Activated naive CD4-positive, alpha-beta T cell treated with anti-CD3 and anti-CD28 coated beads for 36 hours (primary cell): ENCODE measurements at places on chromosomes 6 and 20.

- no peak overlapping the region for H3K27ac ChIP-seq
- peak; percentile 36 for DNase-seq
- peaks cover 5% of the 10 kb centered on the region for H3K4me1 ChIP-seq
- no peak overlapping the region for H3K4me3 ChIP-seq
These were observed 72.3 kb downstream of the ZHX3 start for GRCh38 chr20:41245086-41245707.

- H3K4me3 ChIP-seq: no peak overlapping the region
- H3K4me1 ChIP-seq: no peaks in the 10 kb centered on the region
- no peaks in the 10 kb centered on the region for H3K36me3 ChIP-seq
- no peak overlapping the region for H3K27ac ChIP-seq
- no peak for DNase-seq
These were observed 263.2 kb upstream of the NT5E start for GRCh38 chr6:85186546-85187175.

- H3K4me1 ChIP-seq: no peaks in the 10 kb centered on the region
- DNase-seq: no peak
- no peak overlapping the region for H3K4me3 ChIP-seq
- H3K36me3 ChIP-seq: no peaks in the 10 kb centered on the region
- H3K27ac ChIP-seq: no peak overlapping the region
These were observed 676.2 kb downstream of the CBLN4 start for GRCh38 chr20:55329108-55329507.

DNA sequence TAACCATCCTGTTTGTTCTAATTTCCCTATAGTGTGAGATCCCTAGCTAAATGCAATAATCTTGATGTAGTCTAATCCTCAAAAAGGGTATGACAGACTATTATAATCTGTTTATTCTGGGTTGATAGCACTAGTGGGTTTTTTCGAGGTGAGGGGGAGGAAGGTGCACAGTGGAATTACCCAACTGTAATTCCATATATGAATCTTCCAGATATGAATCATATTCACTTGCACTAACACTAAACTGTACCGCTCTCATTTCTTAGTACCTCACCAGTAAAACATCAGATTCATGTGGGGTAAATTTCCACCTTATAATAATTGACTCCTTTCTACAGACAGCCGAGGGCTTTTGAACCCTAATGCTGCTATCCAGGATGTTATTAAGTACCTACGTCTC lies 16.5 kb downstream of the NCOA7 start:
- H3K27me3 ChIP-seq: no peaks in the 10 kb centered on the region
- DNase-seq: peak; percentile 48
- no peak overlapping the region for H3K4me3 ChIP-seq
- peaks cover 73% of the 10 kb centered on the region for H3K4me1 ChIP-seq

GRCh38 chr6:53119349-53119748 lies 29.3 kb downstream of the GCM1 start:
- DNase-seq: no peak
- no peak overlapping the region for H3K4me3 ChIP-seq
- no peaks in the 10 kb centered on the region for H3K27me3 ChIP-seq
- no peak overlapping the region for H3K27ac ChIP-seq
- H3K36me3 ChIP-seq: no peaks in the 10 kb centered on the region
- H3K4me1 ChIP-seq: no peaks in the 10 kb centered on the region

DNA sequence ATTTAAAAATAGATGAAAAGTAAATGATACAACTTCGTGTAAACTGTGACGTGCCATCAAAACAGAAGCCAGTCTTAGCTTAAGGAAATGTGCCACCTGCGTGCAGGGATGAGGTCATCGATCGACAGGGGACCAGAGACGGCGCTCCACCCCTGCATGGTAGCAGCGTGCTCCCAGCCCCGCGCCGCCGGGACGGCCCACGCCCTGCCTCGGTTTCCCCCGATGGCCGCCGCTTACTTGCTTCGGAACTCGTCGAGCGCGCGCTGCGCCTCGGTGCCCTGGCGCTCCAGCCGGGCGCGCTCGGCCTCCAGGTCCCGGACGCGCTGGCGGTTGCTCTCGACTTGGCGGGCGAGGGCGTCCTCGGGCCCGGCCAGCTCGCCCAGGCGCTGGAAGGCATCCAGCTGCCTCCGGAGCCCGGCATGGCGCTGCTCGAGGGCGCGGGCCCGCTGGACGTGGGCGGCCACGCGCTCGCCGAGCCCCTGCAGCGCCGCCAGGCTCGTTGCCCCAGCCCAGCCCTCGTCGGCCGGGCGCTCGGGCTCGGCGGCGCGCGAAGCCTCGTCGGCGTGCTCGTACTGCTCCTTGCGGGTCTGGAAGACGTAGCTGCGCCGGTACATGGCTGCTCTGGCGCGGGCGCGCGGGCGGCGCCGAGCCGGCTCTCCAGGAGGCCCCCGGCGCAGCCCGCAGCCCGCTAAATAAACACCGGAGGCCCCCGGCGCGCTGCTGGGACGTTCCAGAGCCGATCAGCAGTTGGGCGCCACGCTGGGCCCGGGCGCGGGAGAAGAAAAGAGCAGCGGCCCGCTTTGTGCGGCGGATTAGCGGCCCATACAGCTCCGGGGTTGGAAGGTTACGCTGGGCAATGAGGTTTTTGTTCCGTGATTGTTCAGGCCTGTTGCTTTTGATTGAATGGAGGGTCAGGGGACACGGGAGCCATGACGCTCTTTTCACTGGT lies at the start of gene BFSP1:
TSS of gene BFSP1 (minus strand) at position 664 of the 949 bp plus-strand sequence. CDS start at position 614, 50 bp downstream.
- H3K4me3 ChIP-seq: peak within 1 kb of the TSS; percentile 85
- H3K27me3 ChIP-seq: peaks cover 17% of the 10 kb centered on the region
- DNase-seq: peak; percentile 69

DNA sequence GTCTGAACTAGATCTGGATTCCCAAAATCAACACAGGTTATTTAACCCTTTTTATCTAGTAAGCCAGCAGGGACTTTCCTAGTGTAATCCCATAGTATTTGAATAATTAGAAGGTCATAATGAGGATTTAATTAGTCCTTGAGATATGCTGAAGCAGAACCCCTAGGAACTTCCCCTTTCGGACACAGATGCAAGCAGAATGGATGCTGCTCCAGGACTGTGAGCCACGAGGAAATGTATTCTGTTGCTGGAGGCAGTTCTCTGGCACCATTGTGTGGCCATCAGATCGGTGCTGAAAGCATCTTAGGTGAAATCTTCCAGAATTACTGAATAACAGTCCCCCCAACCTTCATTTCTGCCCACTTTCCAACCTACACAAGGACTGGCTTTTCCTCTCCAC lies 206.9 kb downstream of the TMEM242 start:
- no peaks in the 10 kb centered on the region for H3K27me3 ChIP-seq
- no peak overlapping the region for H3K4me3 ChIP-seq
- H3K4me1 ChIP-seq: peaks cover 2% of the 10 kb centered on the region
- H3K27ac ChIP-seq: no peak overlapping the region

GRCh38 chr6:151409679-151410078 lies 18.3 kb upstream of the ZBTB2 start:
- H3K27me3 ChIP-seq: no peaks in the 10 kb centered on the region
- H3K36me3 ChIP-seq: peaks cover 46% of the 10 kb centered on the region
- no peak overlapping the region for H3K27ac ChIP-seq
- H3K4me3 ChIP-seq: no peak overlapping the region

DNA sequence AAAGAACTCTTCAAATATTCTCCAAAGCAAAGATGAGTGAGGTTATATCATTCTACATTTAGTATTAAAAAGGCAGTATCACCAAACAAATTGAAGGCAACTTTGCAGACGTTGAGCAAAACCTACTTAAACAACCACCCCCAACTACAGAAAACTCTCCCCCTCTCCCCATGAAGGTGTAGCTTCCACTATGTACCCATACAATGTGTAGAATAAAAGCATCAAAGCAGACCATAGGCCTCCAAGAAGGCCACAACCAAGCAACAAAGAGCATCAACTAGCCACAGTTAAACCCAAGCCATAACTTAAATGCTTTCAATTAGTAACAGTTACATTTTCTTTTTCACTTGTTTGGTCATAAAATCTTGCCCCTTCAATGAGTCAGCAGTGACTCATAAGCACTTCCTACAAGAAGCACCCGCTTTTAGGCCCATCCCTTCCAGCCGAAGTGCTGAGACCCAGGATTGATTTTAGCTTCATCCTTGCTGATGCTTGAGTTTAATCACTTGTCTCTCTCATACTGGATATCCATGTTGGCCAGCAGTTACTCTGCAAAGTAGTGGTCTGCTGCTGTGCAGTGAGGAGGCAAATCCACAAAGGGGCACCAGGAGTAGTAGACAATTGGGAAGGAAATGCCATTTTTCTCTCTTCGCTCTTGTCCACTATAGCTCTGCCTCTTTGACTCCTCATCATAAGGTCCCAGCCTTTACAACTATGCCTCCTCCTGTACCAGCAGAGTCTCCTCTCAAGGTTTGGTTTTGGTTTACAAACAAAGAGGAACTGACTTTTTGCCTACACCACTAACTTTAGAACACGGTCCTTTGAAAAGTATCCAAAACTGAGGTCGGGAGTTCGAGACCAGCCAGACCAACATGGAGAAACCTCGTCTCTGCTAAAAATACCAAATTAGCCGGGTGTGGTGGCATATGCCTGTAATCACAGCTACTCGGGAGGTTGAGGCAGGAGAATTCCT lies 8.4 kb upstream of the NUP153 start:
- no peaks in the 10 kb centered on the region for H3K36me3 ChIP-seq
- H3K4me3 ChIP-seq: no peak overlapping the region
- DNase-seq: peak; percentile 63

DNA sequence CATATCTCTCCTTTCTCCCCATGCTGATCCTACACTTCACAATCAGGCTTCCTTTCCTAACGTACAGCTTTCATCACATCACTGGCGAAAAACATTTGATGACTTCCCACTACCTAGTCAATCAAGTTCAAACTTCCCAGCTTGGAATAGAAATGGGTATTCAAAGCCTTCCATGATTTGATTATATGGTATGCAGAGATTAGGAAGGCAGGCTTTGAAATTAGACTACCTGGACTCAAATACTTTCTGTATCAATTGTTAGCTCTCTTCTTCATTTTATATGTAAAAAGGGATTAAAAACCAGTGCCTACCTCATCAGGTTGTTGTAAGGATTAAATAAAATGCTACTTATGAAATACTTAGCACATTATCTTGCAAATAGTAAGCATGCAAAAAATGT lies 7.7 kb downstream of the NCOA6 start:
- H3K4me1 ChIP-seq: peaks cover 39% of the 10 kb centered on the region
- H3K27me3 ChIP-seq: no peaks in the 10 kb centered on the region
- no peak overlapping the region for H3K4me3 ChIP-seq
- DNase-seq: no peak
- no peak overlapping the region for H3K27ac ChIP-seq

GRCh38 chr20:24762371-24762770 lies 186.7 kb upstream of the CST7 start:
- H3K36me3 ChIP-seq: no peaks in the 10 kb centered on the region
- H3K4me3 ChIP-seq: no peak overlapping the region
- peaks cover 9% of the 10 kb centered on the region for H3K27me3 ChIP-seq

DNA sequence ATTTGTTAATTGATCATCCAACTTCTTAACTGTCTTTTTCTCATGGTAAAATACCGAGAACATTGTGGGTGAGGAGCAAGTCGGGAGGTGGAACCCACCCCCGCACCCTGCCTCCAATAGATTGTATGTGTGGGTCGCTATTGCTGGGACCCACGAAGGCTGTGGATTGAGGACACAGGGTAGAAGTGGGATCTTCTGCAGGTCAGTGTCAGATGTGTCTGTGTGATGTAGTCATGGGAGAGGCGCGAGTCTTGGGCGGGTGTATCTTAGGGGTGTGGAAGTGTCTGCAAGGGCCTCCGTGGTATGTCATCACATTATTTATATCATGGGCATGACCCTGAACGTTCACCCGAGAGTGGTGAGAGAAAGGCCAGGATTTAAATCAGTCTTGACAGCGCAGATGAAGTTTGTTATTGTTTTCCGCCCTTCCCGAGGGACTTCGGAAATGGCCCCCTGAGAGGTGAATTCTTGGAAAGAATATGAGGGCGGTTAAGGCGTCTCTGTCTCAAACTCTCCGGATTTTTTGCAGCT lies 472 bp upstream of the PAQR8 start:
- H3K27ac ChIP-seq: peak overlapping the region; percentile 91
- H3K27me3 ChIP-seq: no peaks in the 10 kb centered on the region
- peaks cover 8% of the 10 kb centered on the region for H3K36me3 ChIP-seq

- H3K27ac ChIP-seq: no peak overlapping the region
- H3K27me3 ChIP-seq: peaks cover 37% of the 10 kb centered on the region
- no peaks in the 10 kb centered on the region for H3K36me3 ChIP-seq
These were observed 11.5 kb upstream of the ZNF133 start for GRCh38 chr20:18276821-18277220.

GRCh38 chr20:16113736-16114135 lies 459.5 kb downstream of the KIF16B start:
- no peak overlapping the region for H3K4me3 ChIP-seq
- no peaks in the 10 kb centered on the region for H3K36me3 ChIP-seq
- DNase-seq: no peak
- H3K4me1 ChIP-seq: no peaks in the 10 kb centered on the region

- DNase-seq: no peak
- H3K4me1 ChIP-seq: peaks cover 8% of the 10 kb centered on the region
- no peaks in the 10 kb centered on the region for H3K27me3 ChIP-seq
- H3K4me3 ChIP-seq: no peak overlapping the region
- H3K27ac ChIP-seq: no peak overlapping the region
These were observed 15.2 kb downstream of the ZBP1 start for GRCh38 chr20:57605045-57605444.

DNA sequence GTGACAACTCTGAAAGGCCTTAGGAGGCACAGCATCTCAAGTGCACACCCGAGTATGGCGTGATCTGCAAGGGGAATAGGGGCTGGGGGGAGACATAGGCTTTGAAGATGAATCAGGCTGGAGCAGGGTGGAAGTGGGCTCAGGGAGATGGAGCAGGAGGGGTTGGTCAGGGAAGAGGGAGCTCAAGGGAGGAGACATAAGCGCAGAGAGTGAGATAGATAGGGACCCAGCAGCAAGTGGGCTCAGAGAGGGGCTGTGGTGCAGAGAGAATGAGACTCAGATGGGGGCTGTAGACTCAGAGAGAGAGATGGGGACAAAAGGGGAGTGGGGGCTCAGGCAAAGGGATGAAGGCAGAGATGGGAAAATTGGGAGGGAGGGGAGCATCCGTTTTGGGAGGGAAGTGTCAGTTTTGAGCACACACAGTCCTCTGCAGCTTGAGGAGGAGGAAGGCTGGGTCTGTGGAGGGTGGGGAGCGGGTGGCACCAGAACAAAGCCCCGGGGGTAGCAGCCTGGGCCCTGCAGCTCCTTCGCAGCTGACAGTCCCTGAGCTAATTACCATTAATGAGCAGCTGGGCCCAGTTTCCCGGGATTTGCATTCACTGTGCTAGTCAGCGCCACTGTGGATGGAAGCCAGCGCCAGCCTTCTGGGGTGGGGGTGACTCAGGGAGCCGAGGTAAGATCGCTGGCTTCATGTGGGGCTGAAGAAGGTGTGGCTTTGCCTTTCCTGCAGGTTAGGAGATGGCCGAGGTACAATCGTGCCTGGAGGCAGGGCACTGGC lies 18.7 kb downstream of the SRXN1 start:
- H3K27me3 ChIP-seq: peaks cover 2% of the 10 kb centered on the region
- no peaks in the 10 kb centered on the region for H3K4me1 ChIP-seq
- no peaks in the 10 kb centered on the region for H3K36me3 ChIP-seq
- no peak overlapping the region for H3K27ac ChIP-seq
- no peak overlapping the region for H3K4me3 ChIP-seq

- H3K4me3 ChIP-seq: no peak overlapping the region
- peaks cover 21% of the 10 kb centered on the region for H3K27me3 ChIP-seq
- no peak overlapping the region for H3K27ac ChIP-seq
- H3K4me1 ChIP-seq: no peaks in the 10 kb centered on the region
These were observed 30.7 kb upstream of the MC3R start for GRCh38 chr20:56217829-56218228.

- peaks cover 14% of the 10 kb centered on the region for H3K27me3 ChIP-seq
- no peak overlapping the region for H3K27ac ChIP-seq
- H3K36me3 ChIP-seq: no peaks in the 10 kb centered on the region
- no peak for DNase-seq
These were observed 106.0 kb upstream of the CST7 start for GRCh38 chr20:24842918-24843715.

- DNase-seq: no peak
- H3K4me3 ChIP-seq: no peak overlapping the region
- no peaks in the 10 kb centered on the region for H3K4me1 ChIP-seq
- no peaks in the 10 kb centered on the region for H3K36me3 ChIP-seq
- H3K27ac ChIP-seq: no peak overlapping the region
These were observed 161.3 kb upstream of the AGPAT4 start for GRCh38 chr6:161434921-161435747.
